ENCODE measurements at places on chromosomes 13 and 19.

DNA sequence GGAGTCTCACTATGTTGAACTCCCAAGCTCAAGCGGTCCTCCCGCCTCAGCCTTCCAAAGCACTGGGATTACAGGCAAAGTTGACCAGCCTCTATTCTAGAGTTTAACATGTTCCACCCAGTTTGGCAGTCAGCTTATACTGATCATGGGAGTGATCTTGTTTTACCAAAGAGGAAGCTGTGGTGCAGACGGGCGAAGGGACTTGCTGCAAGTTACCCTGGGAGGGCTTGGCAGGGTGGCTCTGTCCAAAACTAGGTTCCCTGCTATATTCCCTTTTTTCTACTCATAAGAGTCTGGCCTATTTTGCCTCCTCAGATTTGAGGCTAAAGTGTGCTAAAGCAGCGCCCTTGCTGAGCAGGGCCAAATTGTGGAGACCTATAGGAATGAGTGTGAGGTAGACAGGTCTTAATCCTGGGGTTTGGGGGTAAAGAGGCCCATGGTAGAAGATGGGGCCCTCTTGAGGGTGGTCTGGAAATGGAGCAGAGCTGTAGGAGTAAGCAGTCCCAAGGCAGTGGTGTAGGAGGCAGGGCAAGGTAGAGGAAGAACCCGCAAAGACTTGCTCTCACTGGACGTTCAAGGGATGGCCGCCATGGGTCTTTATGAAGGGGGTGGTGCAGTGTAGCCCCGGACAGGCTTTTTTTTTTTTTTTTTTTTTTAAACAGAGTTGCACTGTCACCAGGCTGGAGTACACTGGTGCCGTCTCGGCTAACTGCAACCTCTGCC, 3.3 kb downstream of the RPS19 start:
- DNase-seq = no peak

- no peak for DNase-seq
Observed at GRCh38 chr19:10233946-10234345, 2.8 kb upstream of the S1PR2 start.

DNA sequence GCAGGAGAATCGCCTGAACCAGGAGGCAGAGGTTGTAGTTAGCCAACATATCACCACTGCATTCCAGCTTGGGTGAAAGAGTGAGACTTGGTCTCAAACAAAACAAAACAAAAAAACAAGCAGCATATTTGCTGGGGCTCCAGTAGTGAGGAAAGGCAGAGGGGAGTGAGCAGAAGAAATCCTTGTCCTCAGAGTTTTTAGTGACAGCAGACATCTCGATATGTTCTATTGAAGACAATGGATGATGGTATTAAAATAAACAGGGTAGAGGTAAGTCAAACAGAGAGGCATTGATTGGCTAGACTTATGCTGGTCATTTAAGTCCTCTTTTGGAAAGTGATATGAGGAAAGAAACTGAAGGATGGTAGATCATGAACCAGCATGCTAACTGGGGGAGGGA, 19.0 kb downstream of the NLRP7 start:
- no peak for DNase-seq

GRCh38 chr13:73656863-73657262, 477.3 kb downstream of the KLF12 start:
- no peak for DNase-seq

Data from fibroblast of skin of right quadriceps (primary cell).